Small intestine (tissue), 16 donors: ENCODE measurements at places on chromosomes 16 and 17. TPM values are rescaled to one million over a fixed set of nuclear protein-coding genes. Genes with fewer than 3 reads are reported as not detected.

DNA sequence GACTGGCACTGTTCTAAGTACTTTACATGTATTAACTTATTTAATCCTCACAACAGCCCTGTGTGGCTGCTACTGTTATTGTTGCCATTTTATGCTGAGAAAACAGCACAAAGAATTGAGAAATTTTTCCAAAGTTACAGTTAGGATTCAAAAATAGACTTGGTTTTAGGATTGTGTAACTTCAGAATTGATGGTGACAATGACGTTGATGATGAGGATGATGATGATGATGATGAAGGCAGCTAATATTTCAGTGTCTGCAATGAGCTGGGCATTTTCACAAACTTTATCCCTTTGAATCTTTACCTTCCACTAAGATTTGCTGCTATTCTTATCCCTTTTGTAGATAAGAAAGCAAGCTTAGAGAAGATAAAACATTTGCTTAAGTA is 22.1 kb downstream of the PRKCB start:
- H3K36me3 ChIP-seq, result no peaks in the 10 kb centered on the region
- H3K27me3 ChIP-seq, result no peaks in the 10 kb centered on the region
- DNase-seq, result no peak
- no peaks in the 10 kb centered on the region for H3K4me1 ChIP-seq

DNA sequence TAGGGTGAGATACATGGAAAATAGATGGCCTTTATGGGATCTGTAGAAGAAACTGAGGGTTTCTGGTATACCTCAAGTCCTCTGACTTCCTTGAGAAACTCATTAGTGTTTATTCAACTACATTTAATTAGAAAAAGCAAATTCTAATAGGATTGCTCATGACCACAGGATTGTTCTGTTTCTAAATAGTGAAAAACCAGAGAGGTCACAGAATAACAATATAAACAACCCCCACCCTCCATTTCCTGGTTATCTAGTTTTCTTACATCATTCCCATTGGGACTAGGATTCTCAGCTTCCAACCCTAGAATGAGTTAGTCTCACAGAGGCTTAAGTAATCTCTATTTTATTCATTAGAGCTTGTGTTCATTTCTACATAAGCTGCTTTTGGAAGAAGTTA is 30.0 kb downstream of the SF3B3 start:
- peaks cover 36% of the 10 kb centered on the region for H3K36me3 ChIP-seq
- no peak for DNase-seq
- H3K4me1 ChIP-seq, result no peaks in the 10 kb centered on the region
- H3K27ac ChIP-seq, result no peak overlapping the region

- H3K27ac ChIP-seq, result no peak overlapping the region
Observed at GRCh38 chr16:47732122-47732521, 271.0 kb downstream of the PHKB start.

DNA sequence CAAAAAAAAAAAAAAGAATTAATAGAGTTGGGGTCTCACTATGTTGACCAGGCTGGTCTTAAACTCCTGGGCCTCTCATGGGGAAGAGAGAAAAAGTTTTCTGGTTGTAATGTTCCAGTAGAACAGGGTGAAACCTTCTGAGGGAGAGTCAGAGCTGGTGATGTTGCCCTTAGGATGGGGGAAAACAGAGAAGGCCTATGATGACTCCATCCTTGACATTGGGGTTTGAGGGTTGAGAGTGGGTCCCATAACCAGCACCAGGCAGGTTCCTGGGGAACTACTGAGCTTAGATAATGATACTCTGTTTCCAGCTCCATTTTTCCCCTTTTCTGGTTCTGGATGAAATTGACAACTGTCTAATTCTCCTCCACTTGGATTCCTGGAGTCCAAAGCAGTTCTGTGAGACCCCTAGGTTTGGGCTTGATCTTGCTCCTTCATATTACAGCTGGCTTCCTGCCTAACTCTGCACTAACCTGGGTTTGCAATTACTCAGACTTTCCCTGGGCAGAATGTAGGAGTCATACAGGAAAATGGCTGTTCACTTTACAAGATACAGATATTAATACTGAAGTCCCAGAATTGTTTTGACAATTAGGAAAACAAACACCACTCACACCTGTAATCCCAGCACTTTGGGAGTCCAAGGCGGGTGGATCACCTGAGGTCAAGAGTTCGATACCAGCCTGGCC is 62.8 kb upstream of the B4GALNT2 start:
- H3K27me3 ChIP-seq, result no peaks in the 10 kb centered on the region
- H3K36me3 ChIP-seq, result no peaks in the 10 kb centered on the region
- no peak overlapping the region for H3K4me3 ChIP-seq

Gene SLC6A2
- not detected for polyA plus RNA-seq

Gene SLFN12
- polyA plus RNA-seq, result 0.76 TPM

Gene UMOD
- polyA plus RNA-seq, result 0.03 TPM
